CD4-positive, alpha-beta T cell treated with Interleukin-12 subunit alpha and Interleukin-12 subunit beta, for 1 hour (primary cell): ENCODE measurements at places on chromosomes 3 and 15.

DNA sequence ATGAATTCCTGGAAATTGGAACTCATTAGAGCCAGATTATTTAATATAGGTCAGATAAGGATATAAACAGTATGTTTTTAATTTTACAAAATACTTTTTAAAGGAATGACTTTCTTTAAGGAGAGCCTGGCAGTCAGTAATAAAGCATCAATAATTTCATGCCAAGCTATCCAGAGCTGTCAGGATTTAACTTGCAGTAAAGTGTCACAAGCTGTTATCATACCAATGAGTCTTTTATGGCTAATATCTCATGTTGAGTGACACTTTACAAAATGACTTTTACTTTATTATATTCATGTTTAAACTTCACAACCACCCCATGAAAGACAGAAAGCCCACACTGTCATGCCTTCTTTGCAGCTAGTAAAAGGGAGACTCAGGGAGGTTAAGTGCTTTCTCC is 72.9 kb upstream of the C3orf49 start:
- no peak for DNase-seq

DNA sequence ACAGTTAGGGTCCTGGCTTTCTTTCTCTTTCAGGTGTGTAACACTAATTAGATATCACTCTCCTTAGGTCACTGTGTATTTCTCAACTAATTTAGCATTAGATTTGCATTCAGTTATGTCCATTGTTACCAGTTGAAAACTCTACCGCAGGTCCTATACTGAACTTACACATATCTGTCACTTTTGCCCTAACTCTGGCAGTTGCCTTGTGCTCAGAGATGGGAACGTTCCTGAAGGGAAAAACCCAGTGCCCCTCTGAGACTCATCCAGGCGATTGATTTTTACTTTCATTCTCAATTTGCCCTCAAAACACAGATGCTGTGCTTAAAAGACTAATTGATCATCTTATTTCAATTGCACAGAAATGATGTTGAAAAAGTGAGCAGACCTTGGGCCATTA is 249.1 kb downstream of the ALCAM start:
- DNase-seq = no peak

- no peak for DNase-seq
Observed at GRCh38 chr15:91917686-91918360, 64.3 kb downstream of the SLCO3A1 start.

- no peak for DNase-seq
Observed at GRCh38 chr15:76431971-76432370, 95.4 kb downstream of the ISL2 start.

GRCh38 chr15:47422881-47423665 is 294.2 kb upstream of the SEMA6D start:
- no peak for DNase-seq

- DNase-seq = no peak
Observed at GRCh38 chr15:68337826-68338225, 60.3 kb downstream of the FEM1B start.

DNA sequence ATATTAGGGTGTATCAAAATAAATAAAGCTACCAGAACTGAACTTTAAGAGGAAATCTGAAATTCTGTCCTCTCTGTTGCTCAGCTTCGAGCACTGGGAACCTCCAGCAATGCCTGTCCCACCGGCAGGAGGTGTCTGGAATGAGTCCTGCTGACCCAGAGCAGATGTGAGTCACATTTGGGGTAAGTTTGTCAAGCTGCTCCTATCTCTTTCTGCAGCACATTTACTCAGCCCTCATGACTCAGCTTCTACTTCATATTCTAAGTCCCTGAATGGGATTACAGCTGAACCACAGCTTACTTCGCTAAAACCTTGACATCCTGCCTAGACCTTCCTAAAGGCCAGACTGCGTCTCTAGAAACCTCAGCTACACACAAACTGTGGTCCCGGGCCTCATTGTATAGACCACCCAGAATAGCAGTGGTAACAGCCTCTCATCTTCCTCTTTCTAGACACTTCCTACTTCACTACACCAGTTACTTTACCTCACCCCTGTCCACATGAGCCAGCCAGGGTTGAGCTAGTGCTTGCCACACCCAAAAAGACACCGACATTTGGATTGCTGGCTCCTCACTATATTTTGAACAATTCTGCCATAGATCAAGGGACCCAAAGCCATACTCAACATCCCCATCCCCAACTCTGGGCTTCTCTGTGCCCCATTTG is 109.6 kb upstream of the TMCO5A start:
- DNase-seq = no peak

GRCh38 chr3:45946307-45946706 is 3.0 kb downstream of the CXCR6 start:
- no peak for DNase-seq

DNA sequence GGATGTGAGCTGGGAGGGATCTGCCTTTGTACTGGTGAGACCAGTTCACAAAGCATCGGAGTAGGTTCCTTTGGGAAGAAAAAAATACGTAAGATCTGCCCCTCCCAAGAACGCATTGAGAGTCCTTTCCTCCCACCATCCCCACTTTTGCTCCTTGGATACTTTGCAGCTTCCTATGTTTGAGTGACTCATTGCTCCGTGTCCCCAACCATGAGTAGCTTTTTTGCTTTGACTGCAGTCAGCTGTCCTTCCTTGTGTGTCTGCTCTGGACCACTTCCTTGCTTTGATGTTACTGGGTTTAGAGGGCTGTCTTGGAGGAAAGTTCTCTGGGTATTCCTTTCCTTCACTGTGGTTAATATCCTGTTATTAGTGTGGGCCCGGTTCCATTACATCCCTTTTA is 43.2 kb upstream of the PTPN23 start:
- no peak for DNase-seq

DNA sequence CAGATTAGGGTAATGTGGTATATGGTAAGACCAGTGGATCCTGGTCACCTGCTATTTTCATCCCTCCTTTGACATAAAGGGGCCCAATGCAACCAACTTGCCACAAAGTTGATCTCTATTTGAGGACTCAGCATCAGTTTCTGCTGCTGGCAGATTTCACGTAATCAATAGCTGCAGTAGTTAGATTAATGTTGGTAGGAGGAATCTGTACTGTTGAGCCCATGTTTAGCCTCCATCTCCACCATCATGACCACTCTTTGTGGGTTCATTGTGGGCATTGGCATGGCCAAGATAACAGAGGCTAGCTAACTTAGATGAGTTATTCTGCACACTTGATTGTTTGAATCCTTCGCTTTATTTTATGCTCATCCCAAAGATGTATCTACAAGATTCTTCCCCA is 29.9 kb downstream of the CGGBP1 start:
- no peak for DNase-seq

DNA sequence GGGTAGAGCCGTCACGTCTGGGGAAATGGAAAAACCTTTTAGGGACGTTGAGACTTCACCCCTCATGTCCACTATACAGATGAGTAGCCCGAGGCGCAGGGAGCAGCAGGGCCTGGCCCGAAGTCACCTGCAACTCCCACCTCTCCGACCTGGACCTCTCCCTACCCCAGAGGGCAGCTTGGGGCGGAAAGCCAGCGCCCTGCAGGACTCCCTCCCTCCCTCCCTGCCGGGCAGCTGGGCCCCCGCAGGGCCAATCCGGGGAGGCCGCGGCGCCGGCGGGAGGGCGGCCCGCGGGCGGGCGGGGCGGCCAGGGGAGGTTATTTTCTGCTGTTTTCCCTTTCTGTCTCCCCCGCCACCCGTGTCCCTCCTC is 2.0 kb downstream of the WNT7A start:
- DNase-seq = no peak

GRCh38 chr3:55701997-55702396 is 214.9 kb upstream of the WNT5A start:
- DNase-seq = no peak

GRCh38 chr3:143349455-143349854 is 229.9 kb downstream of the CHST2 start:
- no peak for DNase-seq

DNA sequence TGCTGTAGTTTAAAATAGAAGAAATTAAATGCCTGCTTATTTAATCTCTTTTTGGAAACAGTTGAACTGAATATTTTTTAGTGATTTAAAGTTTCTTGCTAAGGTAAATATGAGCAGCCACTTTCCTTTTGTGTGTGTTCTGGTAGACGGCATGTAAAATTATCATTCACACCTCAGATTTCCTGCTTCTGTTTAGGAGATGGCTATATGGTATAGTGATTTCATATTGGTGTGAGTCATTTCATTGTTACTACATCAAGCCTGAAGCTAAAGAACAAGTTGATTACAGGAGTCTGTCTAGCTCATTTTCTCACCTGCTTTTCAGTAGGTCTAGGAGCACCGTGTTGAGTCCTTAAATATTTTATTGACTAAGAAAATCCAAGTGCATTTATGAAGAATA is 2.2 kb downstream of the LRCH3 start:
- peak; percentile 47 for DNase-seq

DNA sequence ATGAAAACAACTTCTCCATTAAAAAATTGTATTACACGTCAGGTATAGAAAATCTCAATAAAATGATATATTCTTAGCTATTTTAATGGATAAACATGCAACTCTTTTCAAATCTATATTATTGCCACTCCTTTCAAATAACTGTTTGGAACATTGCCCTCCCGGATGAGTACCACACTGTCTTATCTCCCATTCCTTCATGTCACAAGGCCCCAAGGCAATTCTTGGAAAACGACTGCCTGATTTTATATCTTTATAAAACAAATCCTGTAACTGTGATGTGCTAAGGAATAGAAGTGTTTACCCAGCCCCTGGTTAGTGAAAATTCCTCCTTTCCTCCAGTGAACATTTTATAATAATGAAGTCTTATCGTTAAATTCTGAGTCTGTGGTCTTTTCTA is 6.2 kb upstream of the ZNF619 start:
- DNase-seq = no peak

DNA sequence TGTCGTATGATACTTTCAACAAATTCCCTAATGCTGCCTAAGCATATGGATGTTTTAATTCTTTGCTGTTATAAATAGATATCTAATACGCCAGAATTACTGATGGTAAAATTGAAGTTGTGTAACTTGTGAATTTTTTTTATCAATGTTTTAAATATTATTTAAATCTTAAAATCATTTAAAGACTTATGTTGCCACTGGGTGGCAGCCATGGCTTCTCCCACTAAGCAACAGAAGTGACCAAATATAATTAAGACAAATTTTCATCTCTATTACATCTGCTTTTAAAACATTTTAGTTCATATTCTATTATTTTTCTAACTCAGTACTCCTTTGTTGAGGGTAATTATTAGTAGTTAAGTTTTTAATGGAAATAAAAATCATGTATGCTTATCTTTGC is 8.1 kb upstream of the IL20RB start:
- DNase-seq = no peak

GRCh38 chr3:77189684-77190083 is 149.8 kb downstream of the ROBO2 start:
- no peak for DNase-seq

GRCh38 chr3:194128202-194128918 is 7.6 kb upstream of the HES1 start:
- DNase-seq = no peak

DNA sequence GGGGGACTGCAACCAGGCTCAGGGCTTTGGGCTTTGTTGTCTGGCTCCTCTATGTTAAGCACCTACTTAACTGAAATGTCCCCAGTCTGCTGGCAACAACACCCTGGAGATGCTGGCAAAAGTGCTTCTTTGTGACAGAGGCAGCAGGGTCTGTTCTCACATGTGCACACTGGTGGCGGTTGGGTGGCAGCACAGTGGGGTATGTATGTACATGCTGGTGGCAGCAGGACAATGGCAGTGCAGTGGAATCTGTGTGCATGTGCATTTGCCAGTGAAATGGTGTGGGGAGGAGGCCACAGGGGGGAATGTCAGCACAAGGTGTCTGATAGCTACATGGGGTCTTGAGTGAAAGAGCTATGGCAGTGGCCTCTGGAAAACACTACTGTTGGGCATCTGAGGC is 830.3 kb downstream of the DIPK2A start:
- no peak for DNase-seq

DNA sequence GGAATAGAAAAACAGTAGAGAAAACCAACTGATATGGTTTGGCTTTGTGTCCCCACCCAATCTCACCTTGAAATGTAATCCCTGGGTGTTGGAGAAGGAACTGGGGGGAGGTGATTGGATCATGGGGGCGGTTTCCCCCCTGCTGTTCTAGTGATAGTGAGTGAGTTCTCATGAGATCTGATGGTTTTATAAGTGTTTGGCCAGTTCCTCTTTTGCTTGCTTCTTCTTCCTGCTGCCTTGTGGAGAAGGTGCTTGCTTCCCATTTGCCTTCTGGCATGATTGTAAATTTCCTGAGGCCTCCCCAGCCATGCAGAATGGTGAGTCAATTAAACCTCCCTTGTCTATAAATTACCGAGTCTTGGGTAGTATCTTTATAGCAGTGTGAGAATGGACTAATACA is 48.4 kb downstream of the EOMES start:
- no peak for DNase-seq

DNA sequence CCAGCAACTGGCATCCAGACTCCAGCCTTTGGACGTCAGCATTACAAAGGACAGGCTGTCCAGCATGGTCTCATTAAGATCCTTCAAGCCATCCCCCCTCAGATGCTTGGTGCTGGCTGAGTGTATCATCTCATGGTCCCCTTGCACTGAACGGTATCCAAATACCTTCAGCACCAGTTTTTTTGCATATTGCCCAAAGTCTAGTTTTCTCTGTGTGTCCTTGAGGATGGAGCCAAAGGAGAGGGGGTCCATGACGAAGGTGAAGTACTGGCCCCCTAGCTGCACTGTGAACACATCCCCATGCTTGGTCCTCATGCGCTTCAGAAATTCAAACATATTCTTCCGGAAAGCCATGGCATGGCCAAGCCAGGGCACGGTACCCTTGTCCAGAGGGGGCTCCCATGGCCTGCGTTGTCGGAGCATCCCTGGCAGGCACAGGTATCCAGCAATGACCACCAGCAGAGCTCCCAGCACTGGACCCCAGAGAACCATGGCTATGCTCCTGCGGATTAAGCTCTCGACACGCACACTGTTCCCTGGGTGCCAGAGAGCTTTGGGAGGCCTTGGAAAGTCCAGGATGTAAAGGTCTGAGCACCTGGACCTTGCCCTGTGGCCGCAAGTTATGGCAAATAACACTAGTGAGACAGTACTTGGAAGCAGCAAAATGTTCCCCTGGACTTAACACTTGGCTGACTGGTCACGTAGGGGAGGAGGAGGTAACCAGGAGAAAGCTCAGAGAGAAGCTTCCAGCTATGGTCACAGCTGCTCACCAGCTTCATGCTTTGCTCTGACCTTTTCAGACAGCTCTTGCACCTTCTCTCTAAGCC is at the start of gene CYP8B1:
Gene CYP8B1 (minus strand): TSS at position 555 of the 827 bp plus-strand sequence. CDS start 63 bp downstream, at position 492.
- no peak for DNase-seq

DNA sequence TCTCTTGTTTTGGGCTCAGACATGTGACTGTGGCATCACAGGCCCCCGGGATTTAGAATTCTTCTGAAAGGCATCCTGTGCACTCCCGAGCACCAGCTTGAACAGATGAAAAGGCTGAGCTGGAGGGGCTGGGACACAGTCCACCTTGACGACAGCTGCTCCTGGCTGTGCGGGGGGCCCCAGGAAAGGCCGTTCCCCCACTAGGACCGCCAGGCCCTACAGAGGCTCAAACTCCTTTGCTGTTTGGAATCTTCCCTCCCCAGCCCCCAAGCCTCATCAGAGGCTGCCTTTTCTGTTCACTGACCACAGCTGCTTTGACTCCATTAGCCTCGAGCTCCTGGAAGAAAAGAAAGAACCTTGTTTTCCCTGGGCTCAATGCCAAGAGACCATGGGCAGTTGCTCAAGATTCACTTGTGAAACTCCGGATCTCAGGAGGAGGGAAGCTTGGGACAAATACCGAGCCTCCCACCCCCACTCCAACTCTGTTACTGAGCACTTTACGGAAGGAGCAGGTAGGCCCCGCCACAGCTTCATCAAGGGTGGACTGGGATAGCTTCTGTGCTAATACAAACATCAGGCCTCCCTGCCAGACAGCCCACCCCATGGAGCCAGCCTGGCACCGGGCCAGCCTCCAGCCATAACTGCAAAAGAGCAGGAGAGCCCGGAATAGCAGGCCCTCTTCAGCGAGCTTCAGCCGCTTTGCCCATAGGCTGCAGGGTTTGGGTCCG is 15.7 kb downstream of the CIDEC start:
- no peak for DNase-seq
